ENCODE measurements at places on chromosomes 12 and 14.

- DNase-seq: no peak
Observed at GRCh38 chr14:85280074-85280473, 249.9 kb upstream of the FLRT2 start.

- peak; percentile 36 for DNase-seq
Observed at GRCh38 chr12:68352067-68352466, 19.9 kb upstream of the MDM1 start.

GRCh38 chr12:113469224-113469948 lies 2.3 kb downstream of the LHX5 start:
- DNase-seq: no peak

DNA sequence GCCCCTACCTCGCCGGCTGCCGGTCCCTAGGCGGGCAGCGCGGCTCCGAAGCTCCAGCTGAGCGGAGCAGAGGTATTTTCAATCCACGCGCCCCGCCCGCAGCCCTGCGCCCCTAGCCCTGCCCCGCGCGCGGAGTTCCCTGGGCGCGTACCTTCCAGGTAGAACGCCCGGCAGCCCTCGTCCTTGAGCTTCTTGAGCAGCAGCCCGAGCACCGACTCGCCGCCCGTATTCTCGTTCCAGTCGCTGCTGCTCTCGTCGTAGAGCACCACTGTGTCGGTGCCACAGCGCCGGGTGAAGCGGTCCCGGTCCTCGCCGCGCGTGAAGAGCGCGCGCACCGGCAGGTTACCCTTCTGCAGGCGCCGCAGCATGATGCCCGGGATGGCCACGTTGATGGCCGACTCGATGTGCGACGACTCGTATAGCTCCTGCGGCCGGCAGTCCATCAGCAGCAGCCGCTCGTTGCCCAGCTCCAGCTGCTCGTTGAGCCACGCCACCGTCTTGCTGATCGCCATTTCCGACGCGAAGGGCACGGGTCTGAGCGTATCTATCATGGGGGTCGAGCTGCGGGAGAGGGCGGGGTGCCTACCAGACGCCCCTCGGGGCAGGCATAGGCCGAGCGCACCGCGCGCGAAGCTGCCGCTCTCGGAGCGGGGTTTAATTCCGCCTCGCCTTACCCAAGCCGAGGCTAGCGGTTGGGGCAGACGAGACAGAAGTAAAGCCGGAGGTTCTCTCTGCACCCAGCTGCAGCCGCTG lies 636 bp downstream of the DUSP6 start:
- peak; percentile 84 for DNase-seq

- no peak for DNase-seq
Observed at GRCh38 chr14:53306911-53307310, 153.8 kb upstream of the DDHD1 start.

GRCh38 chr12:2387103-2387834 lies 334.5 kb downstream of the CACNA1C start:
- no peak for DNase-seq

DNA sequence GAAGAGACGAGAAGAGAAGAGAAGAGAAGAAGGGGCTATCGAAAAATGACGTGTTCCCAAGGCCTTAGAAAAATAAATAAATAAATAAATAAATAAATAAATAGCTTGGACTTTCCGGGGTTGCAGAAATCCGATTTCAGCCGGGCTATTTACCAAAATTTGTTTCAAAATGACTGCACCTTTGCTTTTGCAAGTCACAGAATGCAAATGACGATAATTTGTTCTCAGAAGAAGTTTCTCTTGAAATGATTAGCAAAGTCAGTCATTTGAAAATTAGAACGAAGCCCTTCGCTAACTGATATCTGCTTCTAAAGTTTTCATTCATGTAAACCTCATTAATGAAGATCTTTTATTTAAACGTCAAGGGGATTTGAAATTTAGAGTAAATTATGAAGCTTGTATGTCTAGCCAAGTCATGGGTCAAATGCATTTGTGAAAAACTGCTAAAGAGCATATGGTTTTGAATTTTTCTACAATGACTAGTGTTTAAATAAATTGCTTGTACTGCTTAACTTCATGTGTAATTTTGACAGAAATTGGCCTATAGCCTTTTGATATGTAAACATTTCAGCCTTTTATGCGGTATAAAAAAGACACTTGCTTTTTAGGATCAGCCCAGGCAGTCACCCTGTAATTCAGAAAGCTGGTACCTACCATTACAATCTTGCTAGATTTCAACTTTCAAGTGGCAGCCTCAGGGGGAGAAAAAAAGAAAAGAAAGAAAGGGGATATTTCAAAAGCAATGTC lies 4.6 kb upstream of the GSC start:
- DNase-seq: no peak

DNA sequence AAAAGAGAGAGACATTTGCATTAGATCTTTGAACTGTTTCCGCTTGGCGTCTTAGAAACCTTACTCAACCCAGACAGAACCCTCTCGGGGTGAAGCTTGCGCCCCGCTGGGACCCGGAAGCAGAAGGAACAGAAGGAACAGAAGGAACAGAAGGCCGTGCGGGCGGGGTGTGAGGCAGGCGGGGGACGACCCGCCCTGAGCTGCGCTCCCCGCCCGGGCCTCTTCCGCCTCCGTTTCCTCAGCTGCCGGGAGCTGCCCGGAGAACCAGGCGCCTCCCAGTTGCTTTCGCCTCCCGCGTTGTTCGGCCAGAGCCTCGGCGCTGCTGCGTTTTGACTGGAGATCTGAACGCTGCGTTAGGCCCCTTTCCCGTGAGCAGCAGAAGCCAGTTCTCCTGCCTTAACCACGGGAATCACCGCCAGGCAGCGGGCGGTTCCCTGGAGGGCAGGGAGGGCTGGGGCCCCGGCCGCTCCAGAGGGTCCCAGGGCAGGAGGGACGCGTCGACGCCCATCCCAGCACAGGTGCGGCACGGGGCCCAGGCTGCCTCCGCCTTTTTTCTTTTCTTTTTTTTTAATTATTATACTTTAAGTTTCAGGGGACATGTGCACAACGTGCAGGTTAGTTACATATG lies 19.3 kb upstream of the MMP17 start:
- DNase-seq: no peak

- no peak for DNase-seq
Observed at GRCh38 chr12:34402899-34403705, 380.8 kb downstream of the ALG10 start.

GRCh38 chr12:95608252-95609033 lies 57.2 kb upstream of the USP44 start:
- peak; percentile 69 for DNase-seq

GRCh38 chr14:90239139-90239538 lies 17.2 kb upstream of the PSMC1 start:
- peak; percentile 9 for DNase-seq

GRCh38 chr12:50999093-50999492 lies 27.1 kb downstream of the SLC11A2 start:
- no peak for DNase-seq

- peak; percentile 96 for DNase-seq
Observed at GRCh38 chr14:23306412-23307145, at the start of gene BCL2L2. BCL2L2 (plus strand) TSS chr14:23306833; CDS start chr14:23307768, 935 bp downstream.

- no peak for DNase-seq
Observed at GRCh38 chr12:32249777-32250176, 143.1 kb downstream of the BICD1 start.

- DNase-seq: no peak
Observed at GRCh38 chr14:34374998-34375740, 86.9 kb downstream of the SPTSSA start.

- no peak for DNase-seq
Observed at GRCh38 chr12:25655702-25656101, 102.6 kb upstream of the LMNTD1 start.

GRCh38 chr12:31783996-31784645 lies 55.3 kb upstream of the AMN1 start:
- peak; percentile 98 for DNase-seq

DNA sequence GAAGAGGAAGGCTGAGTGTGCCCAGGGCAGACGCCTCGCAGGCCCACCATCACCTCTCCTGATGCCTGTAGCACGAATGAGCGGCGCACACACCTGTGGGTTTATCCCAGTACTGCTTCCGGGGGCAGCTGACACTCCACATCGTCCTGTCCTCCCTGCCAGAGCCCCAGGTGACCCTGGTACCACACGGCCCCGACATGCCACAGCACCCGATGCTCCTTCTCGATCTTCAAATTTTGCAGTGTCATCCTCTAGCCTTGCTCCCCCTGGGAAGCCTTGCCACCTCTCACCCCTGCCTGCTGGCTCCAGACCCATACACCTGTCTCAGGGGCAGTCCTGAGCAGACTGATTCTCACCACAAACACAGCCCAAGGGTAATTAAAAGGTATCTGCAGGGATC lies 40.6 kb downstream of the ANO2 start:
- no peak for DNase-seq

DNA sequence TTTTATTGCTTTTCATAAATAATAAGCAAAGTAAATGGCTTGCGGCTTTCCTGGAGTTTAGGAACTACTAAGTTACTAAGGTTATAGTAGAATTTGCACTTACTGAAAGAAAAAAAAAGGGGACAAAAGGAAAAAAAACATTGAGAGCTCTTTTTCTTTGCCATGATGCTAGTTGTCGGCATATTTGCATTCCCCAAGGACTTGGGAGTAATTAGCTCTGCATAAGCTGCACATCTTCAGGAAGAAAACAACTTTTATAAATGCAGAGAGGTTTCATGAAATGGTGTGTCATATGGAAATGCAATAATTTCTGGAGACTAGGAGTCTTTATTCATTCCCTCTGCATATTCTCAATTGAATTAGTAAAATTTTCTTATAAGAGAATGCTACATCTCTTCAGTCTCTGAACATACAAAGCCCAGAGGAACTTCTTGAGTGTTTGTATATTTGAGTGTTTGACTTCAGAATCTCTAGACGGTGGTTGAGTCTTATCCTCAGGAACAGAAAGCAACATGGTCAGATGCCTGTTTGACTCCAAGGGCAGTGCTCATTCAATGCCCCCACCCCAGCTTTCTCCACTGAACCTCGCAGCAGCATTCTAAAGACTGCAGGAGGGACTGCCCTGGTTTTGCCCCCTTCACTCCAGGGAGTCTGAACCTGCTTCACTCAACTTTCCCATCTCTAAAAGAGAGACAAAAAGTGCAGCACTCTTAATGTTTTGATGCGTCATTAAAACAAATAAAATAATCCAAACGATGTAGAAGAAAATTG lies 158.9 kb upstream of the EEA1 start:
- no peak for DNase-seq

- no peak for DNase-seq
Observed at GRCh38 chr14:32545095-32545494, 216.0 kb downstream of the AKAP6 start.

DNA sequence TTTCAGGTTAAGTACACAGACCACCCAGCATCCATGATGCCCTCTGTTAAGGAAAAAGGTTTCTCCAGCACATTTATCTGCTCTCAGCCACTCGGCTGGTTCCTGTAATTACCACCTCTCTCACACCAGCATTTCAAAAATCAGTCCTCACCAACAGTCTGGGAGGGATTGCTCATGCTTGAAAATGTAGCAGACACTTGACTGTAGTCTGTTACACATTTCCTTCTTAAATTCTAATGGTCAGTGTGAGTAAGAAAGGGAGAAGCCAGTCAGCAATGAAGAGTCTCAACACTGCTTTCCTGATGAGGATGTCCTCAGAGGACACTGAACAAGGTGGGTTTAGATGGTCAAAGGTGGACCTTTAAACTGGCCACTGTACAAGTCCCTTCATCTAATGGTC lies 6.0 kb downstream of the ZBTB39 start:
- no peak for DNase-seq

DNA sequence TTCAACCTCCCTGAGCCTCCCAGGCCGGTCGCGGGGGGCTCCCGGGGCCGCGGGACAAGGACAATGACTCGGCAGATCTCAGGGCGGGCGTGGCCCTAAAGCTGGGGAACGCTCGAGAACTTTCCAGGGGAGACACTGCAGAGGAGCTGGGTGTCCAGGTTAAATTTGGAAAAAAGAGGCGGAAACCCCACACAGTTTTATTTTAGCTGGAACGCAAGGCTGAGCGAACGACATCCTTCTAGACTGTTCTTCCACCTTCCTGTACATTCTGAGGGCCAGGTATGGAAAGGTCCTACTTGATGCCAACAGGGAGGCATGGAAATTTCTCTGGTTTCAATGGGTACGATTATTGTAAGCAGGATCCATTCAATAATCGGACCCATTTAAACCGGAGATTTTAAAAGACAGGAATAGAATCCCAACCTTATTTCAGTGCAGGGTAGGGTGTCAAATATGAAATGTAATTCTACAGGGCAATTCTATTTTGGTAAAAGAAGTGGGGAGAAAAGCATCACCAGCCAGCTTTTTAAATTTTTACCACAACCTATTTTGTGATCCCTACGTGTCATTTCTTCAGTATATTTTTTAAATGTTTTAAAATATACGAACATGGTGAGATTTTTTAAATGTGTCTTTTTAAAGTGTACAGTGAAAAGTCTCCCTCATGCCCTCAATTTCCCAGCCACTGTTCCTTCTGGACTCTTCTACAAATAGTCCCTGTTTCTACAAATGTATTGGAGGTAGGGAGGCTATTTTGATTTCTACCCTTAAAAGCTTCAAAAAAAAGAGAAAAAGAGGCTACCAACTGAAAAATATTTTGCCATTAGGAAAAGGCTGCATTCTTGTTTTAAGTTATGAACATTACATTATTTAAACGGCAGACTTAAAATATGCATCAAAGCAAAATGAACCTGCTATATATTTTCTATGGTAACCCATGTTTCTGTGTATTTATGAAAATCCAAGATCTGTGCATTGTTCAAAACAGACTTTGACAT lies 1.1 kb upstream of the UBC start:
- no peak for DNase-seq

GRCh38 chr12:27766587-27766986 lies 13.4 kb upstream of the KLHL42 start:
- no peak for DNase-seq

DNA sequence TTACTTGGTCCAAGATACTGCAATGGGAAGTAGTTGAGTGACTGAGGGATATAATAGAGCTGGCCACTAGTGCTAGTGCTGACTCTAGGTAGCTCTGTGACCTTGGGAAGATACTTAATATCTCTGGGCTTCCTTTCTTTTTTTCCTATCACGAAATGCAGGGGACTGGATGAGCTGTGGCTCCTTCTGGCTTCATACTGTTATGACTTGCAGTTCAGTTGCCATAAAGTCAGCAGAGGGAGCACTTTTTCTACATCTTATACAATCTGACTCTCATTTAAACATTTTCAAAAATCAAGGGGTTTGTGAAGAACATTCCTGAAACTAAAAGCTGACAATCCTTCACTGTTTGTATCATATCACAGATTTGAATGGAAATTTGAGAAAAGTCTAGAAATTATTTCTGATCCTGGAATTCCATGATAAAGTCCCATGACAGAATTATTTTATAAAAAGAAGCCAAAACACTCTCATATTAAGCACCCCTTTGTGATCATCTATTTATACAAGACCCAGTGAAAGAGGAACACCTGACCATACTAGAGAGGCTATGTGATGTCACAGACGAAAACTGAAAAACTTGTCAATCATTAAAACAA lies 5.3 kb downstream of the BHLHE41 start:
- peak; percentile 19 for DNase-seq

Data from NCI-H69 (cell line).